ENCODE measurements at places on chromosomes 7 and 10.

- no peak for DNase-seq
Observed at GRCh38 chr7:116949941-116950801, 3.1 kb upstream of the ST7 start.

DNA sequence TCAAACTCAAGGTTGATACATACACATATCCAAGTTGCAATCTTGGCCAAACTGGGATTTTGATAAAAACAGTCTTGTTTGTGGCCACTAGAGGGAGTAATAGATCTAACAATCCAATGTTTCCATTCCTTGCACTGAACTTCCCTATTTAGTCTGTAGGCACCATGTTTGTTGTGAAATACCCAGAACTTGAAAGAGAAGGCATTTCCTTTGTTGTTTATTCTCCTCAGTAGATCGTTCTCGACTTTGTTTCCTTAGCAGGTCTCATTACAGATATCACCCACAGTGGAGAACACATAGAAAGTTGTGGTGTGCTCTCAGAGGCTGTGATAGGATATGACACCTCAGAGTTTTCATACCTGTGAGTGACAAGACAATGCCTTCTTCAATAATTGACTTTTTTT is 70.3 kb upstream of the MXI1 start:
- DNase-seq = peak; percentile 75

GRCh38 chr7:126605553-126605952 is 647.2 kb downstream of the GRM8 start:
- no peak for DNase-seq

DNA sequence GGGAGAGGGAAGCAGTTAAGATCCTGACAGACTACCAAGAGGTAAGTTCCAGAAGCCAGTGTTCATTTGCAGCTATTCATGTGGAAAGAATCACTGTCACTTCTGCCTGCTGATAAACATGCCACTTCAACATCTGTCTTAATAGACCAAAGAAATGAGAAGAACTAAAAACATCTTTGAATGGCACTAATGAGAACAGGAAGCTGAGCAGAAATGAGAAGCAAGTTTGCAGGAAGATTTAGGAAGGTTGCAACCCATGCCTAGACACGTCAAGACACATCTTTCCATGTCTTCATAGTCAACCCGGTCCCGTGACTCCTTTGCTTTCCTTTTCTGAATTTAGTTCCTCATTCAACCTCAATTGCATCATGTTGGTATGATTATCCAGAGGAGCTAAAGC is 180.0 kb downstream of the PDE1C start:
- DNase-seq = no peak

Measured in fibroblast of gingiva (primary cell).